Suprapubic skin (tissue), 4 donors: ENCODE measurements at places on chromosomes 6 and 20. TPM values are rescaled to one million over a fixed set of nuclear protein-coding genes. Genes with fewer than 3 reads are reported as not detected.

The SLC24A3 gene
- 6.4 TPM for total RNA-seq

The KHDRBS2 gene
- not detected for total RNA-seq

The C6orf15 gene
- total RNA-seq, result 5.5 TPM

The SMIM28 gene
- not detected for total RNA-seq

The TNFRSF6B gene
- total RNA-seq, result 6.9 TPM

The FIG4 gene
- 17.5 TPM for total RNA-seq

The TSPO2 gene
- not detected for total RNA-seq

The FAM83B gene
- total RNA-seq, result 100 TPM

The NKAPL gene
- total RNA-seq, result 0.47 TPM

The FNDC1 gene
- not detected for total RNA-seq

The SLC52A3 gene
- total RNA-seq, result 0.15 TPM

The LRRC73 gene
- 0.42 TPM for total RNA-seq

The NRSN2 gene
- total RNA-seq, result 8.1 TPM
